ENCODE measurements at places on chromosomes 13 and 19. TPM values are rescaled to one million over a fixed set of nuclear protein-coding genes. Genes with fewer than 3 reads are reported as not detected.

Gene NKPD1
- polyA plus RNA-seq: 0.10 TPM

Gene ZNF730
- not detected for polyA plus RNA-seq

DNA sequence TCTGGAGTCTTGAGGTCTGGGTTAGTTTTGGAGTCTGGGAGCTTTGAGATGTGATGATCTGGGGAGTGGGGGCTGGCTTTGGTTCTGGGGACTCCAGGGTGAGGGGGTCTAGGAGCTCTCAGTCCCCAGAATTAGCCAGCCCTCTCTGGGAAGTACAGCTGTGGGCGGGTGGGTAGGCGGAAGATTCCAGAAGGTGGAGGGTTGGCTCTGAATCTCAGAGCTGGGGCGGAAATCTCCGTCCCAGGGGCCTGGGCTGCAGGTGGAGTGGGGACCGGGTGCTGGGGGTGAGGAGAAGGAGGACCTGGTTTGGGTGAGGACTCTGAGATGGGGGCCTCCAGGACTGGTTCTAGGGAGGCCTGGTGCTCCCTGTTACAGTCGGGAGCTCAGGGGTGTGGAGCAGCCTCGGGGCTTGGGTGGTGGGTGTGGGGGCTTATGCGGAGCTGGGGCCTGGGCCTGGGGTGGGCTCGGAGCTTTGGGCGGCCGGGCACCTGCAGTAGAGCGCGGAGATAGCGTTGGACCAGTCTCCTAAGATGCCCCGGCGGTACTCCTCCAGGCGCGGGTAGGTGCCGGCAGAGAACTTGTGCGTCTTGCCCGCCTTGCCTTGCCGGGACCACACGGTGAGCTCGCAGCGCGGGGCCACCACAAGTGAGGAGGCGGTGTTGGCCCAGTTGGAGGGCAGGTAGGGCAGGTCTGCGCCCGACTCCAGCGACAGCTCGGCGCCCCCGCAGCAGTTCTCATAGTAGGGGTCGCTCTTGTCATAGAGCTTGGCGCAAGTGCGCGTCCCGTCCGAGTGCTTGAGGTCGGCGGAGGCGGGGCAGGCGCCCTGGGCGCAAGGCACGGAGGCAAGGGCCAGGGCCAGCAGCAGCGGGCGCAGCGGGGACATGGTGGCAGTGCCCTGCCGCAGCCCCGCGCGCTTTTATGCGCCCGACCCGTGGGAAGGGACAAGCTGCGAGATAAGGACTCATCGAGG is at the start of gene SYCN:
TSS of gene SYCN (minus strand) at position 892 of the 970 bp plus-strand sequence. CDS start at position 883, 9 bp downstream.
- DNase-seq: no peak

- DNase-seq: no peak
These were observed 20.5 kb downstream of the CARS2 start for GRCh38 chr13:110685305-110686020.

GRCh38 chr19:45346449-45346848 is 5.9 kb downstream of the KLC3 start:
- no peak for DNase-seq

Data from A549 (cell line).